Stimulated activated CD4-positive, alpha-beta T cell treated with anti-CD3 and anti-CD28 coated beads, Interleukin-1b, Interleukin-23, amount 100 ng/mL, for 4 hours (primary cell): ENCODE measurements at places on chromosomes 13 and 19.
A peak's percentile ranks its signal among the peaks of the same experiment; 100 is the strongest.

DNA sequence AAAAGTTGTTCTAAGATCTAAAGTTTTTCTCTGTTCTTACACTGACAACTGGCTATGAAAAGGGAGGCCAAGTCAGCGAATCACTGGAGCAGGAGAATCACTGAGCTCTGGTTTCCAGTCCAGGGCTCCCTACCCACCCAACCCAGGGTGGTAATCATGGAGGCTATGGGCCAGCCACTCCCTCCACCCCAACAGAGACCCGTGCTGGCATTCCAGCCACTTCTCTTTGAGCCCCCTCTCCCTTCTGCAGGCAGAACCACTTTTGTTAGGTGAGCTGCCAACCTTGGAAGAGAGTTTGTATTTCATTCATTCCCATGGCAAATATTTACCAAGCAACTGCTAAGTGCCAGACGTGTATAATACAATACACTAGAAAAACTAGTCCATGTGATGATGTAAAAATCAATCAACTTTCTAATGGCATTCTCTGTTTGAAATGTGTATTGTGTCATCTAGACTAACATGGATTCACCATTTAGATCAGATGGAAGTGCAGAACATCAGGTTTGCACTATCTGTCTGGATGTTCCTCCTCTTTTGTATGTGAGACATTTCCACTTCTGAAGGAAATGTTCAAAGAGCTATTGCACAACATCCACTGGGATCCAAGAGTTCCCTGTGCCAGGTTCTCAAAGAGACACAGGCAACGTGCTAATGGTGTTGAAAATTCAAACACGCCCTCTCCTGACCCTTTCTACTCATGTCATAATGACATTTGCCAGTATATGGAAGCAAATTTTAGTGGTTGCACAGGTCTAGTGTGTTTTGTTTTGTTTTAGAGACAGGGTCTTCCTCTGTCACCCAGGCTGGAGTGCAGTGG is 5.3 kb downstream of the MLNR start:
- DNase-seq, result no peak

DNA sequence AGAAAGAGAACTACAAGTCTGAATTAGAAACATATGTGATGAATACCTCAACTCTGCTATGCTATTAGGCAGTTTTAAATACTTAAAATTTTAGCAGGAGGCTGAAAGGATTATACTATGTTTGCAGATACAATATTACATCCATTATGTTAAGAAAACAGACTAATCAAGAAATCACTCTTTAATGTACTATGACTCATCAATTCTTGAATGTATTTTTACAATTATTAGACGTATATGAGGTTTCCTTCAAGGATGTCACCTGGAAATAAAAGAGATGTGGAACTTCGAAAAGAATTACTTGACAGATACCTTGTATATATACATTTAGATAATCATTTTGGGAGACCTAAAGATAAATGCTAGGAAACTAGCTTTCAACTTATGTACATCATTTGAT is 835.6 kb upstream of the MIR17HG start:
- DNase-seq, result no peak

GRCh38 chr13:20090349-20090748 is 70.5 kb downstream of the GJA3 start:
- no peak for DNase-seq

- no peak for DNase-seq
These were observed 544.6 kb downstream of the SLITRK6 start for GRCh38 chr13:85254641-85255040.

DNA sequence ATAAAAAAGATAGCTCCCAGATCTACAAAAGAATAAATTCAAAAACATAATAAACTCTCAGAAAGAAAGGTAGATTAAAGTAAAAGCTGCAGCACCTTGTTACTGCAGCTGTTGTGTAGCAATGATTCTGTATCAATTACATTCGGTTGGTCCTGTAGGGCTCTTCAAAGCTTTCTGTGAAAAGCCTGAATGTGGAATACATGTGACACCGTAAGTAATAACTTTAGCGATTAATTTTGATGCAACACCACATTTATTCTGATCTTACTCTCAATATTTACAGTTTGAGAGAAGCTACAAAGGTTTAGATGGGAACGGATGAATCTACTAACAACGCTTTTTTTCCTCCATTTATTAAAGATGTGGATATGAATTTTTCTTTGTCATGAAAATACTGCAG is 279.2 kb downstream of the DACH1 start:
- DNase-seq, result no peak

- no peak for DNase-seq
These were observed 623 bp upstream of the C5AR1 start for GRCh38 chr19:47309038-47309437.

DNA sequence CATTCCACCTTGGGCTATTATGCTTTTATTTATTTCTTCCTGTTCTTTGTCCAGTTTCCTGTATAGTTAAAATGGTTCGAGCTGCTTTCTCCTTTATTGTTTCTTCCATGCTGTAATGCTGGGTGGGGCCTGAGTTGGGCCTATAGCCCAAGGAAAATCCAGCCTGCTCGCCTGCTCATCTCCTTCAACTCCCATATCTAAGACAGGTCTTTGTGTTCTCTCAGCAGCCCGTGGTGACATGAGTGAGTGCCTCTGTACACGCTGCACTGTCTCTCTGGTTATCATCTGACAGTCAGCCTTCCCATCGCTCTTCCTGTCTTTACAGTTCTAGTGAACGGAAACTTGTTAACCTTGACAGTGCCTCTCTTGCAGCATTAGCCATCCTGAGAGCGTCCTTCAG is 221.9 kb upstream of the SLC10A2 start:
- DNase-seq, result no peak

- no peak for DNase-seq
These were observed 3.1 kb upstream of the MAG start for GRCh38 chr19:35288906-35289305.

DNA sequence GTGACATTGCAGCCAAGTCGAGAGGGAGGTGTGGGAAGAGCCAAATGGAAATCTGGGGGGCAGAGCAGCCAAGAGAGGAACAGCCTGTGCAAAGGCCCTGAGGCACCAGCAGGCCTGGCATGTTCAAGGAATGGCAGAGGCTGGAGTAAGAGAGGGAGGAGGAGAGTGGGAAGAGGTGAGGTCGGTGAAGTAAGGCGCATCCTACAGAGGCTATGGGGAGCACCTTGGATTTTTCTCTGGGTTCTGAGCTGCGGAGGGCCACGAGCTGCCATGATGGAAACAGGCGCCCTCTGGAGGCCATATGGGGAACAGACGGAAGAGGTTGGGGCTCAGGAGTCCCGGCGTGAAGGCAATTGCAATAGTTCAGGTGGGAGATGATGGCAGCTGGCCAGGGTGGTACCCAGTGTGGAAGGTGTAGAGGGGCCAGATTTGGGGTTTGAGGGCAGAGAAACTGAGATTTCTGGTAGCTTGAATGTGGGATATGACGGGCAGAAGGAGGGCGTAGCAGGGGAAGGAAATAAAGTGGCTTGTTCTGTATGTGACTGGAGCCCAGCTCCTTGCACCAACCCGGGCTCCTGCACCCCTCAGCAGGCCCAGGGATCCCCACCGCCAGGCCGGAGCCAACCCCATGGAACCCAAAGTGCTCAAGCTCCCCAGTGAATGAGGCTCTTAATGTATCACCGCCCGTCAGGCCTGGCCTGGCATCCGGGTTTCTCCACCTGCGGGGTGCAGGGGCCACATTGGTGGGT is 20.5 kb upstream of the STRN4 start:
- peak; percentile 46 for DNase-seq

DNA sequence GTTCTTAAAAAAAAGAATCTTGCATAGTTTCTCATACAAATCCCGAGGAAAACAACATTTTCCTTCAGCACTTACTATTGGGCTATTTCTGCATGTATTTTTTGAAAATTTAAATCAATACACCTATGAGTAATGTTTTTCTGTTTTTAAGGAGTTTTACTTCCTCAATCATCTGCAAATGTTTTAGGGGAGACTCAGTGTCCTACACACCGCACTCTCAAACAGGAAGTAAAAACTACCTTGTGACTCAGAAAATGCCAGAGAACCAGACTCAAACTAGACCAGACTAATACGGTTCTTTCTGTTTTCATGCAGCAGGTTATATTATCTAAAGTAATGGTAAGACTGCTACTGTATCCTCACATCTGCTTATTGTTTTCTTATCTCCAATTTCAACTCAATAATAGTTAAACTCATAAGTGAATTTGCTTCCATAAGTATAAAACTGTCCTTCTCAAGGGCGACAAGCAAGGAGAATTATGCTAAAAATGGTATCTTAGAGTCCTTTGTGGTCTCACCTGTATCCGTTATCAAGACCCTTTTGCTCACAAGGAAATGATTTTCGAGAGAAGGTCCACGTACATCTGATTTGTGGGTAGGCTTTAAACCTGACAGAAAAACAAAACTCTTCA is 52.5 kb downstream of the FLT3 start:
- DNase-seq, result no peak

- DNase-seq, result no peak
These were observed 34.7 kb downstream of the TSSK6 start for GRCh38 chr19:19480688-19481087.

- no peak for DNase-seq
These were observed 235.8 kb upstream of the RFC3 start for GRCh38 chr13:33582121-33582520.

GRCh38 chr19:58400316-58400915 is 5.0 kb downstream of the RNF225 start:
- DNase-seq, result no peak

GRCh38 chr19:8151767-8152035 is 2.3 kb upstream of the FBN3 start:
- DNase-seq, result no peak

DNA sequence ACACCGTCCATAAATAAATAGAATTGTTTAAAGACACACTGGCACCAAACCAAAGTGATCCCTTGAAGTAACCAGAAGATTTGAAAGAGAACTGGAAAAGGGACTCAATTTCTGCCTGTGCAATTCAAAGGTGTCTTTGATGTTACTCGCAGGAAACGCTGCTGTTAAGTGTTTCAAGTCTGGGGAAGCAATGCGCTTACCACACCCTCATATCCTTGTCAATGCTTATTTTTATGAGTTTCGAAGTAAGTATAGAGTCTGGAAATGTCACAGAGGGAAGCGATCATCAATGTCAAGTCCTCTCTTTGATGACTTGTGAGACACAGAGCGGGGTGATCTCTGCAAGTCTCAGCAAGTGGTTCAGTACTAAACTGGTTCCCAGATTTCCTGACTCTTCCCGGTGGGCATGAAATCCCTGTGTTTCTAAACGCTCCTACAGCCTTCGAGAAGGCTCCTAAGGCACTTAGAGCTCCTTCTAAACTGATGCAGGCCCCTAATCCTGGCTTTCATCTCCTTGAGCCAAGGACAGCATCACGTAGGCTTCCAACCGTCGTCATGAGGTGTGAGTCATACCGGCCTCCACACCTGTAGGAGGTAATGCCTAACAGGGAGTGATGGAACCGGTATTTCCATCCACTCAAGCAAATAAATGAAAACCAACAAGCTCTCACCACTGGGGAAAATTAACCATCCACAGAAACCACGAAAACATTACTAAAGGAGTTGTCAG is 22.8 kb downstream of the SYDE1 start:
- peak; percentile 49 for DNase-seq

DNA sequence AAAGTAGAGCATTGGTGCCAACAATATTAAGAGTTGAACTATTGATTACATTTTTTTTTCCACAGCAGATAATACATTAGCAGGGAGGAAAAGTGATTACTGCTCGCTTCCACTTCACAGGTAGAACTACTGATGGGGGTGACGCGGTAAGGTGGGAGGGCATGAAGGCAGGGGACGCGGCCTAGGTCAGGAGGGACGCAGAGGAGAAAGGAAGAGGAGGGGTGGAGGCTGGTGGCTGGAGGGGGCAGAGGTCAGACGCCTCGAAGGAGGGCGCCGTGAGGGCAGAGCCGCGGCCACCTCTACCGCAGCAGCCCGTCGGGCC is 287 bp upstream of the B3GLCT start:
- DNase-seq, result no peak

GRCh38 chr13:61144834-61145593 is 270.6 kb downstream of the PCDH20 start:
- DNase-seq, result no peak

DNA sequence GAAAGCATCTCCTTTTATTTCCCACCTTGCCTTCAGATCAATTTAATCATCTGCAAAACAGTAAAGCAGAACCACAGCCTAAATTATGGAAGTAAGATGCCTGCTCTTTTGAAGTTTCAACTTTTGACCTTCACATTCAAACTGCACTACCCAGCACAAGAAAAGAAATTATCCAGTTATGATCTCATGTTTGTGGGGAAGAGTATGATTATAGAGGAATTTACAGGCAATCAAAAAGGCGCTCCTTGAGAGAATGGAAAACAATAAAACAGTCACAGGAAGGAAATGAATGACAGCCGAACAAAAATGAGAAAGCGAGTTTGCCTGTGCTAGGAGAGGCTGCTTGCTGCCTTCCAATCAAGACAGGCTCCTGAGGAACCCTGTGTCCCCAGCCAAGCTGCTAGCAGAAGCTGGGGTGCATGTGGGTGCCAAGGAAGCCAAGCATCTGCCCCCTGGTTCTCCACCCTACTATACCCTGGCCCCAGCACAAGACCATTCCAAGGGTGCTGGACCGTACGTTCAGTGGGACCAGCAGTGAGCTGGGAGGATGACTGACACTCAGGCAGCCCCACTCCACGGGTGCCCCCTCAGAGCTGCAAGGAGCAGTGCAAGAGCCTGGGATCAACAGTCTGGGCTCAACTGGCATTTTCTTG is 47.8 kb downstream of the PEPD start:
- DNase-seq, result no peak

DNA sequence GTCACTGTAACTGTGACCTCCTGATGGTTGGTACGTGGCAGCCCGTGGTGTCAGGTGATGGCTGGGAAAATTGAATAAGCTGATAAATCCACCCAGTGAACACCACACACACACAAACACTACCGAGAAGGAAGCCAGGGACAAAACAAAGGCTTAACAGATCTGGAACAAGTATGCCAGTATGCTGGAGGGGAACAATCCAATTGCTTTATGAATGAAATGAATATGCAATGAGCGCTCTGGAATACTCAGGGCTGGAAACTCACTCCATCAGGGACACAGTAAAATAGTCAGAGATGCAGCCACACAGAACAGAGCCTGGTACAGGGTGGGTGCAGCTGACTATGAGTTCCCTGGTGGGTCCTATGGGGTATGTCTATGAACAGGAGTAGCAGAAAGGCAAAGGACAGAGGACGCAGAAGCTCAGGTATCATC is 16.7 kb downstream of the TMTC4 start:
- DNase-seq, result no peak

- no peak for DNase-seq
These were observed 342.7 kb downstream of the LMO7 start for GRCh38 chr13:75978818-75979217.

- no peak for DNase-seq
These were observed 88.4 kb upstream of the TM9SF2 start for GRCh38 chr13:99412856-99413255.

- no peak for DNase-seq
These were observed 97.4 kb downstream of the CAB39L start for GRCh38 chr13:49346460-49346859.

GRCh38 chr13:40490086-40490758 is 176.2 kb downstream of the FOXO1 start:
- peak; percentile 30 for DNase-seq
